ENCODE measurements at places on chromosomes 7 and 10.

GRCh38 chr7:95517458-95517857 is 31.7 kb downstream of the ASB4 start:
- DNase-seq, result no peak

DNA sequence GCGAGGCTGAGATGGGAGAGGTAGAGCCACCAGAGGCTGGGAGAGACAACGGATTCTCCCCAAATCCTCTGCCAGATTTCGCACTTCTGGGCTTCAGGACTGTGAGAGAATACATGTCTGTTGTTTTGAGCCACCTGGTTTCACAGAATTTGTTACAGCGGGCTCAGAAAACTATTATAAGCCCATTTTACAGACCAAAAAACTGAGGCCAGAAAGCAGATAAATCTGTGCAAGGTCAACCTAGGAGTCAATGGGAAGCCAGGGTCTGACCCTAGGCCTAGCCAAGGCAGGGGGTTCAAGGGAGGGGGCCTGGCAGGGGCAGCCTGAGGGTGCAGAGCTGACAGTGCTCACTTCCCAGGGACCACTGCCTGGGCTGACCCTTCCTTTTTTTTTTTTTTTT is 8.7 kb downstream of the MYL10 start:
- DNase-seq, result no peak

- DNase-seq, result no peak
Measured at GRCh38 chr7:91710881-91711280, 169.6 kb downstream of the MTERF1 start.

DNA sequence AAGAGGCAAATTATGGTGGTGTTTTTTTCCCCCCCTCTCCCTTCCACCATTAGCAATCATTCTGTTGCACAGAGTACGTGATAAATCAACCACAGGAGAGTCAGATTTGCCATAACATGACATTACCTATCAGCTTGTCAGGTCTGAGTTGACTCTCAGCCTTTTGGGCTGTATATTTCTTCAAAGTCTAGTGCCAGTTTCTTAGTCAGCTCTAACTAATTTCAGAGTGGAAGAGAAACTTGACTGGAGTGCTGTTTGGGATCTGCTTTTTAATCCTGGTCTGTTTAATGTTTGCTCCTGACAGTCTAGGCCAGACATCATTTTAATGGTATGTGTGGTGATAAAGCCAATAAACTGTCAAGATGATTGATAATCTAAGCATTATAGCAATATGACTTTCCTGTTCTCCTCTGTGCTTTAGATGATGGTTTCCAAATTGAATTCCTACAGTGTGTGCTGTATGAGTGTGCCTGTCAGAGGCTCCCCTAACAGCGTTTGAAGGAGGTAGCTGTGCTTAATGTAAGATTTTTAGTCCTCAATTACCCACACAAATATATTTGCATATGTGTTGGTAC is 76.9 kb downstream of the LRMDA start:
- DNase-seq, result peak; percentile 81

DNA sequence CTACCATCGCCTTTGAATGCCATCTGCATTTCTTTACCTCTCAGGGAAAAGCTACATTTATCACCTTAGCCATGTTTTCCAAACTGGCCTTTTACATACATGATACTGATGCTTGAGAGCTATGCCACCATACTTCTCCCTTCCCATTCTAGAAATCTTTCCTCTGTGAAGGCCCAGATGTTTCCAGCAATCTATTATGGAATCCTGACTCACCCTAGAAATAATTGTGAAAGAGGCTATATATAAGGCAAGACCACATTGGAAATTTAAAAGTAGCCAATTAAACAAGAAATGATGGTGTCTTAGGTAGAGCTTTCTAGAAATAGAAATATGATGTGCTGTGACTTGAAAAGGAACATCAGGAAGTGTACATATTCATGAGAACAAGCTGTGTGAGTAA is 389.7 kb downstream of the INHBA start:
- no peak for DNase-seq

DNA sequence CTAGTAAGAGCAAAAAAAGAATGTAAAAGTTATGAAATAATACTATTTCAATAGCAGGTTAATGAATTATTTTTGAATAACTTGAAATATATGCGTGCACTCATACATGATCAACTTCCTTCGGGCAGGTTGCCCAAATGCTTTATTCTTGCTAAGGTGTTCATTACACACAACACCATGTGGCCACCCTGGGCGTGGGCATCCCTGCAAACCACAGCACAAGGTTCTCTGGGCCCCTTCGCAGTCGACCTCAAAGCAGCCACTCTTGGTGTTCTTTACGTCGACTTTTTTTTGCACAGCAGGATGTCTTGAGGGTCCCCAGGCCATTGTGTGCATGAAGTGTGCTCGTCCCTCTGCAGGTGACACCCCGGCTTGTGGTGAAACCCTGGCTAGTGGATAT is 300.7 kb upstream of the PITRM1 start:
- no peak for DNase-seq

- DNase-seq, result no peak
Measured at GRCh38 chr7:151662251-151662826, 142.6 kb upstream of the RHEB start.

- peak; percentile 83 for DNase-seq
Measured at GRCh38 chr10:33010132-33011037, 52.4 kb upstream of the ITGB1 start.

DNA sequence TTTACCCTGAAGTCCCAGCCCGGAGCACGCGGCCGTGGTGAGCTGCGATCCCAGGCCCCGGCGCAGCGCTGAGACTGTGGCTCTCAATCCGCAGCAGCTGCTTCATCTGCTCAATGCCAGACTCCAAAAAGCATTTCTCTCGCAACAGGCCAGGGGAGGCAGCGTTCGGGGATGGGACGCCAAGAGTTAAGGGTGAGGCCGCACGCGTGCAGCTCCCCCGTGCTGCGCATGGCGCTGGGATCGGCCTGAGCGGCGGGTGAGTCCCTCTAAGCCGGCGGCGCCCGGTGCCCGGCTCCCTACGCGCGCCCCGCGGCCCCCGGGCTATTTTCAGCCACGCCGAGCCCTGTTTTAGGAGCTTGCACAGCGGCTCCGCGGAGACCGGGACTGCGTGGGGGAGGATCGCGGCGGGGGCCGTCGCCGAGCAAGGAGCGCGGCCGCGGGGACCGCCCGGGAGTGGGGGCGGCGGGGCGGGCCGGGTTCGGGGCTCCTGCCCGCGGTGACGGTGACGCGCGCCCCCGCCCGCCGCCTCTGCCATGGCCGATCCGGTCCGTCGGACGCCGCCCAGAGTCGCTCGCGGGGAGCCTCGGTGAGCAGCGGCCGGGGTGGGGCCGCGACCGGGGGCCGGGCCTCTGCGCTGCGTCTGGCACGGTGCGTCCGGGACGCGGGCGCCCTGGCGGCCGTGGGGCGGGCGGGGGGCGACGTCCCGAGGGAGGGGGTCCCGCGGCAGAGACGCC is 29.4 kb upstream of the JAKMIP3 start:
- no peak for DNase-seq

DNA sequence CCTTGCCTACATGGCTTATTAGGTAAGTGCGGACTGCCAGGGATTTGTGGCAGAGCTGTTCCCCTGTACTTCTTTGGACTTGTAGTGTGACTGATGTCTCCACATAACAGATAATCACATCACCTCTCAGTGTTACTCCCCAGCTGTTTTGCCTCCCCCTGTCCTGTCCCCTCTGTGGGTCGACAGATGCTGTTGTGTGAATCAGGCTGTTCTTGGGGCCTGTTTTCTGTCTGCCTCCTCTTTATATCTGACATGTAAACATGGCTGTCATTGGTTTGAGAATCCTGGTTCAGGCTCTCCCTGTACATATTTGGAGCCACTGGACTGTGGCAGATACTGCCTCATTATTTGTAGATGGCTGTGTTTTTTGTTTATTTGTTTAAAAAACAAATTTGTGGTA is 22.7 kb downstream of the CCNY start:
- DNase-seq, result no peak

DNA sequence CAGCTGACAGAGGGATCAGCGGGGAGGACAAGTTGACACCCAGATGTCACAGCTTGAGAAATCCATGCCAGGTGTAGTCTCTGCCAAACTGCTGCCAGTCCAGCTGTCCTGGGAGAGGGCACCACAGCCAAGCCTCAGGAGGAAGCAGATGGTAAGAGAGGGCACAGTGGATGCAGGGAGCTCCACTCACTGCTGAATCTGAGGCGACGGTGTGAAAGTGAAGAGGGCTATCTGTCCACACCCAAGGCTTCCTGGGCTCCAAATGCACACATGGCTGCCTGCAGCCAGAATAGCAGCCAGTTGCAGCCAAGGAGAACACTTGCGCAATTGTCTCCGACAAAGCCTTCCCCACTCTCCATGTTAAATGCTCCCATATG is 502.4 kb downstream of the GRID1 start:
- DNase-seq, result no peak

GRCh38 chr7:157693521-157694375 is 356.9 kb downstream of the DNAJB6 start:
- DNase-seq, result no peak

- DNase-seq, result no peak
Measured at GRCh38 chr10:97901381-97901780, 51.7 kb downstream of the GOLGA7B start.

DNA sequence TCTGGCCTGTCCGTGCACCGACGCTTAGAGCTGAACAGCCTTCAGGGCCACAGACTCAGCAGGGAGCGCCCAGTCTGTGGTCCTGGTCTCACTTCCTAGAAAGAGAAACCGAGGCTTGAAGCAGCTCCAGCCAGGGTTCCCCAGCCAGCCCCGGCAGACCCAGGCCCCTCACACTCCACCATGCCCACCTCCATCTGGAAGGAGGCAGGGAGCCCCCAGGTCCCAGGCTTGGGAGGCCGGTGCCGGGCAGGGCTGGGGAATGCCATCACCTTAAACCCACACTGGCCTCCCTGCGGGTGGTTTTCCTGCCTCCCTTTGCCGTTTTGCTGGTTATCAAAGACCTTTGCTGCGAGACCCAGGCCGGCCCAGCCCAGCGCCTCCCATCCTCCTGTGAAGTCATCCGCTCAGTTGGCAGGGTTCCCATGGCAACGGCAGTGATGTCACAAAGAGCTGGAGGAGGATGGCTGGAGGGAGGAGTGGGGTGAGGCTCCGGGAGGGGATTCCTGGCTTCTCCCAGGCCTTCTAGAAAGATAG is 24.0 kb downstream of the ELFN1 start:
- peak; percentile 56 for DNase-seq

GRCh38 chr7:43905956-43906330 is 453 bp downstream of the URGCP start:
- peak; percentile 29 for DNase-seq

DNA sequence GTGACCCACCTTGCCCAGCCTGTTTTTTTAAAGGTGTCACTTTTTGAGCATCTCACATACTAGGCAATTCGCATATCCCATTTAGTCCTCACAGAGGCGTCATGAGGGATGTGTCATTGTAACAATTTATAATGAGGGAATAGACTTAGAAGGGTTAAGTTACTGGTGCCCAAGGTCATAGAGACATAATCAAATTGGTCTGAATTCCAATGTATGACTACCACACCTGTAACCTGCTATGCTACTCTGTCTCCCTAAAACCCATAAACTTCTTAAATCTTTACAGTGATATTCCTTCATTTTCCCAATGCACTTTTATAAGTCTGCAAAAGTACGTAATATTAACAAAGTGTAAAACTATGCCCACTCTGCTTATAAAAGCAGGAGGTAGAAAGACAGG is 7.1 kb downstream of the ZMYND11 start:
- no peak for DNase-seq

DNA sequence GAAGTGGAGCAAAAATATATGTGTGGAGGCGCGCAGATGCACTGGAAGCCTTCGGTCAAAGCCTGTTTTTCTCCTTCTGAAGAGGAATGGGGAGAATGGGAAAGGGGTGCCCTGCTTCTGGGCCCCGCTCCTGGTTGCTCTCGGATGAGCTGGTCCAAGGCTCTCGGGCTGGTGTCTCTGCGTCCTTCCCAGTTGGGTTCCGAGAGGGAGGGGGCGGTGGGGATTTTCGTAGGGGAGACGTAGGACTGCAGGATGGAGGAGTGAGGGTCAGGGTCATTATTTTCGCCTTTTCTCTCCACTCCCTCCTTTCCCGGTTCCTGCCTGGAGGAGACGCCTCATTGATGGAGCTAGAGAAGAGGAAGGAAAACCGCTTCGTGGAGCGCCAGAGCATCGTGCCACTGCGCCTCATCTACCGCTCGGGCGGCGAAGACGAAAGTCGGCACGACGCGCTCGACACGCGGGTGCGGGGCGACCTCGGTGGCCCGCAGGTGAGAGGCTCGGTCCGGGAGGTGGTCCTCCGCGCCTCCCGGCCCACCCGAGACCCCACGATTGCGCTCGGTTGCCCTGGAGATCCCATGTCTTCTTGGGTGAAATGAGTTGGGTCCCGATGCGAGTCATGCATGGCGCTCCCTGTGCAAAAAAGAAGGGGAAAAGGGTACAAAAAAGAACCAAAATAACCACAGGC is 790 bp downstream of the ADAM22 start:
- peak; percentile 9 for DNase-seq

GRCh38 chr10:48605786-48606529 is 1.1 kb upstream of the ARHGAP22 start:
- DNase-seq, result peak; percentile 53

- peak; percentile 54 for DNase-seq
Measured at GRCh38 chr7:108805808-108806397, 236.2 kb downstream of the DNAJB9 start.

- no peak for DNase-seq
Measured at GRCh38 chr10:80191589-80192270, 13.6 kb downstream of the ANXA11 start.

DNA sequence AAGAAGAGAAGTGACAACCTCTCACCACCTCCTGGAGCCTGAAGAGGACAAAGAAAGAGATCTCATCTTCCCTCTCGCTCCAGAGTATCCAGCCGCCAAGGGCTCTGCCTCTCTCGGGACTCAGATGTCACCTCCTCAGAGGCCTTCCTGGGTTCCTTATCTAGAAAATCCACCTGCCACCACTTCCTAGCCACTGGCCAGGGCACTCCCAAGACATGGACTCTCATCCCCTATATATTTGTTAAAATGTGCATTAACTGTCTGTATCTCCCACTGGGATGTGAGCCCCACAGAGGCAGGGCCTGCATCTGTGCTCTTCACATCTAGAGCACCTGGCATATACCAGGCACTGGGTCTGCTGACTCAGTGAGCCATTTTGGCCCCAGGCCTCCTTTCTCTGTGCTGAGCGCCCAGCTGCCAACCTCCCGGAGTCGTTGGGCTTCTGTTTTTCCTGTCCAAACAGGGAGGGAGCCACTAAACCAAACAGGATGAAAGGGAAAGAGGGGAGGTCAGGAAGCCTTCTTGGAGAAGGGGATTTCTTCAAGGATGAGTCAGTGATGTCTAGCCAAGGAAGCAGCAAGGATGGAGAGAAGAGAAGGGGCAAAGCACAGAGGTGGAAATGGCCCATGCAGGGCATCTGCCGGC is 58.9 kb downstream of the KCNMA1 start:
- DNase-seq, result peak; percentile 59

GRCh38 chr10:117005026-117005526 is at the start of gene SHTN1:
Gene SHTN1 (minus strand): TSS chr10:117005187. CDS start chr10:117005079, 108 bp downstream.
- peak; percentile 54 for DNase-seq
